ENCODE measurements at places on chromosomes 3 and 15. TPM values are rescaled to one million over a fixed set of nuclear protein-coding genes. Genes with fewer than 3 reads are reported as not detected.

DNA sequence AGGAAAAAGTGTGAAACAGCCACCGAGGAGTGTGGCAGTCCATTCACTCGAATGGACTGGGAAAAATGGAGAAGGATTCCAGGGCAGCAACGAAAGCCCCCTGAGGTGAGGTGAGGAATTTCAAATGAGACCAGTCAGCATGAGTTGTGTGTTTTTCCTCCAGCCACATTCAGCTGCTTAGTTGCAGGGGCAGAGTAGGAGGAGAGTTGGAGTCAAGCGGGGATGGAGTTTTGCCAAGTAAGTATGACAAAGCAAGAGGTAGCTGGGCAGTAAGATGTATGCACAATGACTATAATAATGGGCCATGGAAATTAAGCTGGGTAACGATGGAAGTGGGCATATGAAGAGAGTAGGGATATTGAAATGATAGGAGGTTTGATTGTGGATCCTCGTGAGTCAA is 64.4 kb downstream of the CCDC54 start:
- H3K27ac ChIP-seq, result no peak overlapping the region
- H3K27me3 ChIP-seq, result no peaks in the 10 kb centered on the region
- H3K4me1 ChIP-seq, result no peaks in the 10 kb centered on the region

GRCh38 chr15:88032787-88033186 is 223.8 kb downstream of the NTRK3 start:
- H3K4me1 ChIP-seq, result peaks cover 9% of the 10 kb centered on the region
- no peaks in the 10 kb centered on the region for H3K27me3 ChIP-seq
- H3K36me3 ChIP-seq, result peaks cover 11% of the 10 kb centered on the region
- DNase-seq, result no peak

DNA sequence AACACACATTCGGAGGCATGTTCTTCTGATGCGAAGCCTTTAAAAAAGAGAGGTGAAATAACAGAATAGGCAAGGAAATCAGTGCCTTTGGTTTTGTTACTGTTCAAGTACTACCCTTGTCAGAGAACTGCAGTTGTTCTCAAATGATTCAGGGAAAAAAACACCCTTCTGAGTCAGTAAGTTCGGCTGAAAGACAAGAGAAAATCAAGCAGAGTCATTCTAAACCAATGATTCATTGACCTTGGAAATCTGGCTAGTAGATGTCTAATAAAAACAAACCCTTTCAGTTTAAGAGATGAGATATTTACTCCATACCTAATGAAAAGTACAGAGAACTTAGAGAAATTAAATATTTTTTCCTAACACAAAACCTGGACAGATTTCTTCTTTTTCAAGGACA is 72.7 kb upstream of the ABI3BP start:
- no peak overlapping the region for H3K4me3 ChIP-seq
- H3K4me1 ChIP-seq, result no peaks in the 10 kb centered on the region
- no peaks in the 10 kb centered on the region for H3K36me3 ChIP-seq

The SATB1 gene
- 70.8 TPM for total RNA-seq
